ENCODE measurements at places on chromosomes 4 and X. TPM values are rescaled to one million over a fixed set of nuclear protein-coding genes. Genes with fewer than 3 reads are reported as not detected.

- H3K27me3 ChIP-seq: no peaks in the 10 kb centered on the region
- DNase-seq: no peak
- H3K36me3 ChIP-seq: no peaks in the 10 kb centered on the region
- H3K4me3 ChIP-seq: no peak overlapping the region
Observed at GRCh38 chr4:93066749-93067148, 761.8 kb upstream of the ATOH1 start.

Gene TMSB15C
- 5.3 TPM for total RNA-seq

Gene VCX
- not detected for total RNA-seq

Gene FAM53A
- total RNA-seq: 1.6 TPM

Gene TMEM271
- total RNA-seq: 0.04 TPM

GRCh38 chrX:155873188-155873587, 8.0 kb upstream of the VAMP7 start:
- no peak overlapping the region for H3K27ac ChIP-seq
- no peaks in the 10 kb centered on the region for H3K36me3 ChIP-seq
- no peaks in the 10 kb centered on the region for H3K4me1 ChIP-seq
- no peak overlapping the region for H3K4me3 ChIP-seq
- H3K27me3 ChIP-seq: peaks cover 3% of the 10 kb centered on the region

Gene COMMD8
- total RNA-seq: 13.8 TPM

DNA sequence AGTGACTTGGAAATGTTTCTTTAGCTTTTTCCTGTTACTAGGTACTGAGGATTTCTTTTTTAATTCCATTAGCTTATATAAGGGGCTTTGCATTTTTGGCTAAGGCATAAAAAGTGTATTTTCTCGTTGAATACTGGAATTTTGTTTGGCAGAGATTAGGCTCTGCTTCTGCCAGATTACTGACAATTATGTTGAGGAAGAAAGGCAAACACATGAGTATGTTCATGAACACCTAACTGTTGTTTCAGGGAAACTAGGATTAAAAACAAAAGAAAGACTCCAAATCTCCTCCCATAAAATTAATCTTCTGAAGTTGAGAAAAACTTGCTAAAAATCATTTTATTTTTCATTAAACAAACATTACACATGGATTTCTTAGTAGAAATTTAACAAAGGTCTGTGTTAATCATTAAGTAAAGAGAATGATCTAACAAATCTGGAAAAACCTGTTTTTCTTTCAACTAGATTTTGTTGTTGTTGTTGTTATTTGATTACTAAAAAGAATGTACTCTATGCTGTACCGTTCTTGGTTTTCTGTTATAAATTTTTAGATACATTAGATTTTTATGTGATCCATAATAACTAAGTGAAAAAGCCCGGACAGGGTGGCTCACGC, 43.3 kb upstream of the STAG2 start:
- H3K27ac ChIP-seq: no peak overlapping the region
- H3K4me1 ChIP-seq: no peaks in the 10 kb centered on the region
- DNase-seq: peak; percentile 22
- no peaks in the 10 kb centered on the region for H3K36me3 ChIP-seq

GRCh38 chrX:14501327-14501726, 28.0 kb upstream of the GLRA2 start:
- H3K4me1 ChIP-seq: no peaks in the 10 kb centered on the region
- no peak overlapping the region for H3K27ac ChIP-seq
- H3K27me3 ChIP-seq: peaks cover 2% of the 10 kb centered on the region

DNA sequence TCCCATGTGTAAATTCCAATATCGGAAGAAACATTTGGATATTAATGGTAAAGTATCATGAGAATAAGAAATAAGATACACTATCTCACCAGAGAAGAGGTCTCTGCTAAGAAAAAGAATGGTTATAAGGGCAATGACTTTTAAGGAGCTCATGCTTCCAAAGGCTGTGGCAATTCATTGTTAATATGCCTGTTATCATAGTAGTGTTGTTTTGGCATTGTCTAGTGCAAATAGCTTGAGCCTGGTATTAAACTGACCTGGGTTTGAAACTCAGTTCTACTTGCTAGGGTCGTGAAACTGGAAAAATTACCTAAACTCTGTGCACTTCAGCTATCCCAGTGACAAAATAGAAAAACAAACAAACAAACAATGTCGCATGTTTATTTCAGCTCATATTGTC, 8.8 kb downstream of the HPGDS start:
- no peaks in the 10 kb centered on the region for H3K27me3 ChIP-seq
- peak; percentile 59 for DNase-seq
- H3K36me3 ChIP-seq: no peaks in the 10 kb centered on the region

Gene MMRN1
- 6.8 TPM for total RNA-seq

DNA sequence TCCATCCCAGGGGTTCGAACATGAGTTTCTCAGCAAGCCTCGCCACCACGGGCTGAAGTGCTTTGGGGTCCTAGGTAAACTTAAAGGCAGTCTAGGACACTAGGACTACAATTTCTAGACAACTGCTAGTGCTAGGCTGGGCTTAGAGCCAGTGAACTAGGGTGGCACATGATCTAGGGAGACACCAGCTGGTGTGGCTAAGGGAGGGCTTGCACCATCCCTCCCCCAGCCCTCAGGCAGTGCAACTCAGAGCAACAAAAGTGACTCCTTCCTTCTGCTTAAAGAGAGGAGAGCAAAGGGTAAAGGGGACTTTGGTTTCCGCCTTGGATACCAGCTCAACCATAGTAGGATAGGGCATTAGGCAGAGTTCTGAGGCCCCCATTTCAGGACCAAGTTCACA, 162.5 kb upstream of the AFF2 start:
- no peak overlapping the region for H3K27ac ChIP-seq
- no peaks in the 10 kb centered on the region for H3K36me3 ChIP-seq
- H3K4me3 ChIP-seq: no peak overlapping the region

Gene GAGE12E
- not detected for total RNA-seq

- no peak overlapping the region for H3K27ac ChIP-seq
- H3K27me3 ChIP-seq: peaks cover 49% of the 10 kb centered on the region
- no peak for DNase-seq
- peaks cover 3% of the 10 kb centered on the region for H3K4me1 ChIP-seq
Observed at GRCh38 chr4:4759883-4760282, 99.6 kb upstream of the MSX1 start.

GRCh38 chr4:118112117-118113046, 78.1 kb downstream of the NDST3 start:
- no peak for DNase-seq
- H3K27me3 ChIP-seq: no peaks in the 10 kb centered on the region
- H3K4me3 ChIP-seq: no peak overlapping the region
- no peak overlapping the region for H3K27ac ChIP-seq

Data from muscle of leg (tissue), 16 donors.